ENCODE measurements at places on chromosomes 4 and X.

DNA sequence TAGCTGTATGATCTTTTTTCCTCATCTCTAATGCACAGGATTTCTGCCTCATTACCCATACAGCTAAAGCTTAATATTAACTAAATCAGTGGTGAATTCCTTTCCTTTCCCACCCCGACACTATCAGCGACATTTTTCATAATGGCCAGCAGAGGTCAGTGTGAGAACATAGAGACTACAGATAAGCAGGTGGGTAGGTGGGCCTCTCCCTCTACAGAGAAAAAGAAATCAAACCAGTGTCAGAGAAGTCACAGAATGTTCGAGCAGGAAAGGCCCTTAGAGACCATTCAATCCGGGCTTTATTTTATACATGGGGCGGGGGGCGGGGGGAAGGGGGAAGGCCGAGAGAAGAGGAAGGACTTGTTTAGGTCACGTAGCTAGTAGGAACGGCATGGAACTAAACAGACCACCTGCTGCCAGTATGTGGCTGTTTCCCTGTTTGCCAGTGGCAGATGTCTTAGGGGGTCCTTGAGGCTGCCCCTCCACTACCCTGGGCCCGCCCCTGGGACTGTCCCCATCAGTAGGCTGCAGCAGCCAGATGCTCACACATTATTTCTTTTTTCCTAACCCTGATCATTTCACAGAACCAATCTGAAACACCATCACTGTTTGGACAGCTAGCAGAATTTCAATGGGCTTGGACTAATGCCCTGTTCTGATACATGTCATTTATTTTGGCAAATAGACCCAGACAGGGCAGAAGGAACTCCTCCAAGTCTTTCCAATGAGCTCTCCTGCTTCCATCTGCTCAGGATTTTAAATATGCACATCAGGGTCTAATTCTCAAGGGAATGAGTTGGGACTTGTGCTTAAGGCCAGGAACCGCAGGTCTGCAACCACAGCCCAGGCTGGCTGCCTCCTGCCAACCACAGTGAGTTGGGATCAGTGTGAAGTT, 133.4 kb downstream of the ATG4A start:
- DNase-seq, result no peak

GRCh38 chrX:133495464-133496391, 80.4 kb upstream of the GPC4 start:
- DNase-seq, result no peak

DNA sequence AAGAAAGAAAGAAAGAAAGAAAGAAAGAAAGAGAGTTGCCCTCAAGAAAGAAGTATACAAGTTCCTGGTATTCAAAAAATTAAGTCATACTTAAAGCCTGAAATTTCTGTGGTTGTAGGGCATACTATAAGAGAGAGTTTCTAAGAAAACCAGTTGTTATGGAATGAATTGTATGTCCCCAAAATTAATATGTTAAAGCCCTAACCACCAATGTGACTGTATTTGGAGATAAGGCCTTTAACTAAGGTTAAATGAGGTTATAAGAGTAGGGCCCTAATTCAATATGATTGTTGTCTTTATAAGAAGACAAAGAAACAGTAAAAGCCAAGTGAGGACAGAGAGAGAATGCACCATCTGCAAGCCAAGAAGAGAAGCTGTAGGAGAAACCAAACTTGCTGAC, 521.1 kb downstream of the CCSER1 start:
- DNase-seq, result no peak

DNA sequence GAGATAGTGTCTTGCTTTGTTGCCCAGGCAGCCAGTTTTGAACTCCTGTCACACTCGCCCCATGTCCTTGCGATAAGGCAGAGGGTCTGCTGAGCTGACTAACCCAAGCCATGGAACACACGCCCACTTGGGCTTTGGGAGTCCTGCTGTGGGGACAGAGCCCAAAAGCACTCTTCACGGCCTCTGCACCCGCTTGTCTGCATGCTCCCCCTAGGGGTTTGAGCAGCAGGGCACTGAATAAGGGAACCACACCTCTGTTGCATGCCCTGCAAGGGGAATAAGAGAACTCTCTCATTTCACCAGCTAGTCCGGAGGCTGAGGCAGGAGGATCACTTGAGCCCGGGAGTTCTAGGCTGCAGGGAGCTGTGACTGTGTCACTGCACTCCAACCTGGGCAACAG, 166.0 kb downstream of the STAG2 start:
- DNase-seq, result no peak

DNA sequence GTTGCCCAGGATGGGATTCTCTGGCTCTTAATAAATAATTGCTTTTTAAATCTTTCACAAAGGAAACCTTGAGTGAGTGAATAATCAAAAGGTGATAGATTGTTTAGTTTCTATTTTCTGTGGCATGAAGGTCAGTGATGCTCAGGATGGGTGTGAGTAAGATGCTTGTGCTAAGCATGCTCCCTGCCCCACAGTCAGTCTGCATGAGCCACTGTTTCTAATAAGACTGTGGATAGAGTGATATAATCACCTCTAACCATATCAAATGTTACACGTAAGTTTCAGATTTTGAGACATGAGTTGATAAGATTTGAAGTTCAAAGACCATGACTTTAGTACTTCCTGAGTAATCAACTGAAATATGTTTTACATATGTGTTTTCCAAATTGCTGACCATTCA, 2.7 kb upstream of the GAGE10 start:
- DNase-seq, result no peak

DNA sequence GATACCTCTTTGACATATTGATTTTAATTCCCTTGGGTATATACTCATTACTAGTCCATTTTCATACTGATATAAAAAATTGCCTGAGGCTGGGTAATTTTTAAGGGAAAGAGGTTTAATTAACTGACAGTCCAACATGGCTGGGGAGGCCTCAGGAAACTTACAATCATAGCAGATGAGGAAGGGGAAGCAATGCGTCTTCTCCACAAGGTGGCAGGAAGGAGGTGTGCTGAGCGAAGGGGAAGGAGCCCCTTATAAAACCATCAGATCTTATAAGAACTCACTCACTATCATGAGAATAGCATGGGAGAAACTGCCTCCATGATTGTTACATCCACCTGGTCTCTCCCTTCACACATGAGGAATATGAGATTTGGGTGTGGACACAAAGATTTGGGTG, 42.4 kb downstream of the MSX1 start:
- no peak for DNase-seq

DNA sequence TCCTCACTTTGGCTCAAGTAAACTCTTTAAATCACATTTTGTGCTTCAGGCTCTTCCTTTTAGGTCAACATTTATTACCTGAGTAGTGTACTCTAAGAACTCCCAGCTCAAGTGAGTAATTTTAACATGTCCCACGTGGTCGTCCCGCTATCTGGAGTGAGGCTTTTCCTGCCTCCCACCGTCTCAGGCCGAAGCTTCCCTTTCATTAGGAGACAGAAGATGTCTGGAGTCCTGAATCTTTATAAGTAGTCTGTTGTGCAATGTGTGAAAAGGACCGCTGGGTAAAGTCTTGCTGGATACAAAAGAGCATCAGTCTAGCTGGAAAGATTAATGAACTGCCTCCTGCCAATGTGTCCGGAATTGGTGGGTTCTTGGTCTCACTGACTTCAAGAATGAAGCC, 117.7 kb upstream of the NEIL3 start:
- no peak for DNase-seq

- no peak for DNase-seq
Measured at GRCh38 chrX:9578083-9578779, 113.4 kb downstream of the TBL1X start.

DNA sequence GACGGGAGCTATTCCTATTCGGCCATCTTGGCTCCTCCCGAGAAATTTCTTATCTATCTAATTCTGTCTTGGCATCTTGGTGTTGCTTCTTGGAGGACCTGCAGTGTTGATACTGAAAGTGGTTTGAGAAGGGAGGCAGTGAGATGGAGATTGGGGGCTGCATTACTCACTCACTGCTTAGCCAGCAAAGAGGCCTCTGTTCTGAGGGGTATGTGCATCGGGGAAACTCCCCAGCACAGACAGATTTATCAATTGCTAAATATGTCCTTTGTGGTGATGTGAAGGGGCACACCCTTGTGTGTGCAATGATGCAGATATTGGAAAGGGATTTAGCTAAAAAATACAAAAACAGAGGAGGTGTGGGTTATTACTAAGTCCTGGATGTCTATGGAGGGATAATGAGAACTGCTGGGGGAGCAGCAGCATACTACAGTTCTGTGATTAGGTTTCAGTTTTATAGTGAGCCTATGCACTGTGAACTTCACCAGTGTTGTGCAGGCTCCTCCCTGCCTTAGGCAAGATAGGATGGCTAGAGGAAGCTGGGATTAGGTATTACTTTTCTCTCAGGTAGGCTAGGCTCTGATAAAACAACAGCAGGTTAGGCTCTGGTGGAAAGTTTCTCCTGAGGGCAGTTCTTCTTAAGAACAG, 279.0 kb downstream of the HS3ST1 start:
- DNase-seq, result no peak

GRCh38 chr4:55571806-55572205, 20.2 kb downstream of the PDCL2 start:
- DNase-seq, result no peak

DNA sequence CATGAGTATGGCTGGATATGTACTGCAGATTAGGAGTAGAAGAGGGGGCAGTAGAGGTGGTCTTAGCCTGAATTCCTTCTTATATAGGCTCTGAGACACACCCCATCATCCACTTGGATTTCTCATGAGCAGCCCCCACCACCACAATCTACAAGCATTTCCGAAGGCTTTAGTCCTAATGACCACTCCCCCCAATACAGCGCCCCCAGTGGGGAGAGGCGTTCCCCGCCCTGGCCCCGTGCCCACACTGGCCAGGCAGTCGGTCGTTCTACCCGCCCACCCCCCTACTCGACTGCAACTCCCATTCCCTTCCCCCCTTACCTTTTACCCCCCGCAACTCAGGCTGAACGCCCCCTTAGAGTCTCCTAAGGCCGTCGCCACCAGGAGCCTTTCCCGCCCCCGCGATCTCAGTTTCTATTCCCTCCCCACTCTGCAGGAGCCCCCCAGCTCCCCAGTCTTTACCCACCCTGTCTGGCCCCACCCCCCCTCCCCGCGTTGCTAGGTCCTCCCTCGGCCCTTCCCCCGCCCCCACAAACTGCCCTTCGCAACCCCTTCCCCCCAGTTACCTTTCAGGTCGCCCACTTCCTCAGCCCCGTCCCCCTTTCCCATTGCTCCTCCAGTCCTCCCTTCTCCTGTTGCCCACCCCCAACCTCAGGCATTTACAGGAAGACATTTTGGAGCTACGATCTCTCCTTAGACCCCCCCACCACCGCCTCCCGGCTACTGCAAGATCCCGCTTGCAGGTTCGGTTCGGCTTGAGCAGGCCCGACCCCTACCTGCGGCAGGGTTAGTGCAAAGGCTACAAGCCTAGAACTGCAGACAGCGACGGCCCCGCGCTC, 468 bp downstream of the ZMYM3 start:
- no peak for DNase-seq

DNA sequence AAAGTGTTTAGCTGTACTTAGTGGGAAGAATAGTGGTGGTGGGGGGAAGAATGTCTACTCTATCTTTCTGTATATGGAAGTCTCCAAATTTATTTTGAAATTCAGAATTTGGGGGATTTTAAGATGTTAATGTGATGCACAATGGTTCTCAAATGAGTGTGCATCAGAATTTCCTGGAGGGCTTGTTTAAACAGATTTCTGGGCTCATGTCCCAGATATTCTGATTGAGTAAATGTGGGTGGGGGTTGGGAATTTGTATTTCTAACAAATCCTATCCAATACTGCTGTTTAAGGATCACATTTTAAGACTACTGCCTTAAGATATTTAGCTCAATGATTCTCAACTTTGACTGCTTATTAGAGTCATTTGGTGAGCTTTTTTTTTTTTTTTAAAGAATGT, 15.1 kb upstream of the INTS6L start:
- DNase-seq, result no peak

GRCh38 chr4:88791274-88791673, 93.6 kb upstream of the NAP1L5 start:
- no peak for DNase-seq

GRCh38 chr4:40978548-40978947, 228.8 kb downstream of the NSUN7 start:
- DNase-seq, result no peak

DNA sequence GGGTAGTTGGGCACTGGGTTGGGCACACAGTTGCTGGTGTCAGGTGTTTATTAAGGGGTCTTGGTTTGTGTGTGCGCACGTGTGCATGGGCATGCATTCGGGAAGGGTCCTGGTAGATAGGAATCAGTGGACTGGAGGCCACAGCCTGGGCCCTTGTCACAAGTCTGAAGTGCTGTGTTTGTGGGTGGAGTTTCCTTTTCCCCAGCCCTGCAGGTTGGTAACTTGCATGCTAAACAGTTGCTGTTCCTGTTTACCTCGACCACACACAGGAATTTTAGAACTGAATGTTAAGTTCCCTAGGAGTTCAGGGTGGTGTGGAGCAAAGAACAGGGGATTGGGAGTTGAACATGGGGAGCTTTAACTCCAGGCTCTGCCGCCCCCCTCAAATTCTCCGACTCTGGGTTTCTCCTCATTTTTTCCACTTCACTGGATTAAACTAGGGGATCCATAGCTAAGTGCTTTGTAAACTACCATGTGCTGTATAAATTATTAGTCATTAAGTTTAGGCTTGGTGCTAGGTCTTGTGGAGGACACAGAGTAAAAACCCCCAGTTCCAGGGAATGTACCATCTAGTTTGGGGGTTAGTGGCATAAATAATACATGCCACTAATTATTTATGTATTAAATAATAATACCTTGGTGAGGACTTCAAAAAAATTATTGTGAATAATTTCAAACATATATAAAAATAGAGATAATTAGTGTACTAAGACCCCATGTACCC, 49.0 kb downstream of the STARD8 start:
- DNase-seq, result no peak

DNA sequence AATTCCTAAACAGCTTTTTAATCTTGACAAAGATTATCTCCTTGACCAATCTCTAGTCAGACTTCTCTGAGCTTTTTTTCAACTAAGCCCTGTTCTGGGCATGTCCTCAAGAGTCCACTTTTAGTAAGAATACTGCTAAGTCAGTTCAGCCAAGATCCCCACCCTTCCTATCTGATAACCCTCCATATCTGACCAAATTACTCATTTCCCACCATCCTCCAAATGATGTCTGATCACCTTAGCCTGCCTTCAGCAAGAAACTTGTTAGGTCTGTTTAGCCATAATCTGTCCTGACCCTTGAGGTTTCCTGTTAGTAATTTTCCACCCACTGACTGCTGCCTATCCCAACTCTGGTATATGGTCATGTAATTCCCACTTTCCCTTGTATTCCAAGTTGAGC, 65.2 kb downstream of the FAM13A start:
- no peak for DNase-seq

DNA sequence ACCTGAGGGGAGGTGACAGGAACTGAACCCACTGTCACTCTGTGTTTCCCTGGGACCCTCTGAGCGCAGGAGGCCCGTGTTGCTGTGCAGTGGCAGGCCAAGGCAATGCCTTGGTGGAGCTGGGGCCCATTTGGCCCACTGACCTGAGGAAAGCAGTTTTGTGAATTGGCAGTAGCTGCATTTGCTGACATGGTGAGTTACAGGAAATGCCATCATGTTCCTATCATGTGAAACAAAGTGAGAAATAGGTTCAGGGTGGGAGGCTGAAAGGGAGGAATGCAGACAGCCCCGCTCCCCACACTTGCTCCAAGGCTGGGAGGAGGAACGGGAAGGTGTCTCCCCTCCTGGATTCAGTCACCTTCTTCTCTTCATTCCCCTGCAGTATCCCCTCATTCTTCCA, 146.1 kb downstream of the PTTG2 start:
- no peak for DNase-seq
